ENCODE measurements at places on chromosomes 7 and 10.

DNA sequence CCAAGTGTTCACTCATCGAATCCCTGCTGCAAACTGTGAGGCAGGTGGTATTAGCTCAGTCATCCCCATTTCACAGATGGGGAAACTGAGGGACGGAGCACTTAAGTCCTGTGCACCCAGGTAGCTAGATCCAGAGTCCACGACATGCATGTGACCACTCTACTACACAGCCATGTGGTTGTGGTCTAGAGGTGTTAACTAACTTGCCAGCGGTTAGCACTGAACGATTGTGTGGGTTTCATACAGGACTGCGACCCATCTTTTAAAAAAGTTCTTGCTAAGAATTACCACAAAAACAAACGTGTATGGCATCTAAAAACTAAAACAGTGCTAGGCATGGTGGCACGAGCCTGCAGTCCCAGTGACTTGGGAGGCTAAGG, 16.1 kb upstream of the ABCC2 start:
- DNase-seq, result peak; percentile 50

- no peak for DNase-seq
These were observed 310.9 kb upstream of the ZNF32 start for GRCh38 chr10:43959364-43960134.

GRCh38 chr10:93599778-93600177, 1.3 kb downstream of the RBP4 start:
- DNase-seq, result no peak

DNA sequence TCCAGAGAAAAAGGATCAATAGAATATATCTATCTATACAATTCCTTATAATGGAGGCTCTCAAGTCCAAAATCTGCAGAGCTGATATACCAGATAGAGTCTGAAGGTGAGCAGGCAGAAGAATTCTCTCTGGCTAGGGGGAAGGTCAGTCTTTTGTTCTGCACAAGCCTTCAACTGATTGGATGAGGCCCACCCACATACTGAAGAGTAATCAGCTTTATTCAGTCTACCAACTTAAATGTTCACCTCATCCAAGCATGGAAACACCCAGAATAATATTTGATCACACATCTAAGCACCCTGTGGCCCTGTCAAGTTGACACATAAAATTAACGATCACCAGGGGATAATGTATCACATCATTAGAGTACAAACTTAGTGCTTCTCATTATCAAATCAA, 193.8 kb upstream of the YAE1 start:
- DNase-seq, result no peak

- no peak for DNase-seq
These were observed 315.3 kb downstream of the SDK1 start for GRCh38 chr7:3616306-3616705.

- no peak for DNase-seq
These were observed 59.4 kb downstream of the MTPN start for GRCh38 chr7:135917721-135918120.

DNA sequence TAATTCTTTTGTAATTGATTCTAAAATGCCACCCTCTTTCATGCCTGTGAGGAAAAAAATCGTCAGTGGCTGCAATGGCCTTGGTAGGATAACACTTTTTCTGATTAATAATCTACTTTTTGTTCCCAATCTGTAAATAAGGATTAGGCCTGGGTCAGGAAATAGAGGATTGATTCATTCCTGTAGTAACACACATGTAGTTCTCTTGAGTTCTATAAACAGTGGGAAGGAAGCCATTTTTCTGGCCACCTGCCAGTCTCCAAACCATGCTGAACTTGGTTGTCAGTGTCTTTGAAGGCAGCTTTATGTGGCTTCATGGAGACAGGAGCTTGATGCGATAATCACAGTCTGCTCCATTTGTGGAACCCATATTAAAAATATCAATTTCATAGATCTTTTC, 169.3 kb upstream of the NFE2L3 start:
- DNase-seq, result no peak

DNA sequence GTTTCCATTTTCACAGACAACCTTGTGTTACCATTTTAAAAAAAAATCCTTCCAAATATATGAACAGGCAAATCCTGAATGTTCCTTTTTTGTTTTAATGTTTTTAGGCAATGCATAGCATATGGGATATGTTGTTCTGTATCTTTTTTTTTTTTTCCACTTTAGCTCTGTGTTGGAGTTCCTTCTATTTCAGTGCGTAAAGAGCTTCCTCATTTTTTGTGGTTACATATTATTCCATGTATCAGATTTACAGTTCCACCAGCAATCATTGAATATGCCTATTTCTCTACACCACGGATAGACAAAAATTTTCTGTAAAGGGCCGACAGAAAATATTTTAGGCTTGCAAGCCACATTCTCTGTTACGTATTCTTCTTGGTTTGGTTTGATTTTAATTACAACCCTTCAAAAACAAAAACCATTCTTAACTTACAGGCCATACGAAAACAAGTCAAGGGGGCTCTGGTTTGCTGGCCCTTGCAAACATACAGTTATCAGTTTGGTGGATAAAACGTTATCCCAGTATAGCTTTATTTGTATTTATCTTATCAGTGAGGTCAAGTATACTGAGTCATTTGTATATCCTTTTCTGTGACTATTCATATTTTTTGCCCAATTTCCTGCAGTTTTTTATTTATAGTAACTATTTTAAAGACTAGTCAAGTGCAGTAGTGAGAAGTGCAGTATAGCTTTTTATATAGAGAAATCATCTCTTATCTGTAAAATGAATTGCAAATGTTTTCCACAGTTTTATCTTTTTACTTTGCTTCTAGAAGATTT, 55.7 kb downstream of the RALA start:
- DNase-seq, result no peak

- DNase-seq, result no peak
These were observed 29.5 kb downstream of the PAX2 start for GRCh38 chr10:100774876-100775275.

- no peak for DNase-seq
These were observed 127.5 kb downstream of the WDR37 start for GRCh38 chr10:1183701-1184100.

DNA sequence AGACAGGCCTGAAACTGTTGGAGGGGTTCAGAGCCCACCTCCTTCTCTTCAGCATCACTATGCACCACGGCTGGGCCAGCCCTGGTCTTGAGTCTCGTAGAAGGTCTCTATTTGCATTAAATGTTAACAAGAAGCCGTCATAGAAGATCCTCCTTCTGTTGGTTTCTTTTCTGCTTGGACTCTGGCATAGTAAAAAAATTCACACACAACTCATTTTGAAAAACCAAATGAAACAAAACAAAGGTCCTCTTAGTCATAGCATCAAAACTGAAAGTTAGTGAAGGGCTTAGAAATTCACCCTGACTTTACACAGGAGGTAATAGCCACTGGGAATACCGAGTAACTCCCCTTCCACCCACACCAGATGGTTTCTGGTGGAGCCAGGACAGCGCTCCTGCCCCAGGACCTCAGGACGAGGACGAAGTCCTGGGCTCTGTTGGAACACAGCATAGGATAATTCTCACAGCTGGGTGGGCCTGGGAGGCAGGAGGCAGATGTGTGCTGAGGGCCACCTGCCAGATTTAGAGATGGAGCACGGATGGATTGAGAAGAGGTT, 248.4 kb upstream of the KLF6 start:
- peak; percentile 67 for DNase-seq

DNA sequence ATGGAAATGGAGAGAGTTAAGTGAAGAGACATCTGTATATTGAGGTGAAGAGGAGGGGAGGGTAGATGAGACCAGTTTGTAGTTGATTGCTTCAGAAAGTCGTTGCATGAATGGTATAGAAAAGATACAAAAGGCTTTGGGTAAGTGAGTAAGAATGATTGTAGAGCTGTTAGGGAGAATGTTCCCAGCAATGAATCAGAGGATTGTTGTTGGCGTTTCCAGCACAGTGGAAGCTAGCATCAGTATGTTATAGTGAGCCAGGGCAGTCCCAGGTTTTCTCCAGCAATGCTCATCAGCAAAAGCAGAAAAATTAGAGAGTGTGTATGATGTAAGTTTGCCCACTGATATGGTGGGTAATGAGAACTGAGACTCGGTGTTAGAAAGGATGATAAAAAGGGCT, 15.4 kb upstream of the CDK6 start:
- DNase-seq, result no peak
